Mucosa of gallbladder (tissue), 1 donor: ENCODE measurements at places on chromosomes 2 and 18. TPM values are rescaled to one million over a fixed set of nuclear protein-coding genes. Genes with fewer than 3 reads are reported as not detected.

HAAO gene
- 20.9 TPM for total RNA-seq

IL36G gene
- not detected for total RNA-seq

DOK1 gene
- 31.9 TPM for total RNA-seq

GAL3ST2 gene
- total RNA-seq = 26.4 TPM

TANC1 gene
- total RNA-seq = 40.1 TPM
